ENCODE measurements at places on chromosomes 16 and 17.

GRCh38 chr16:25009822-25010221 is 5.3 kb downstream of the ARHGAP17 start:
- no peak for DNase-seq

GRCh38 chr17:7435676-7436555 is 681 bp downstream of the TMEM102 start:
- peak; percentile 32 for DNase-seq

GRCh38 chr17:42980766-42981397 is 517 bp downstream of the RUNDC1 start:
- DNase-seq, result no peak

GRCh38 chr16:86498671-86499439 is 11.5 kb upstream of the FOXF1 start:
- no peak for DNase-seq

GRCh38 chr16:15564604-15565339 is 78.2 kb downstream of the MARF1 start:
- DNase-seq, result no peak

DNA sequence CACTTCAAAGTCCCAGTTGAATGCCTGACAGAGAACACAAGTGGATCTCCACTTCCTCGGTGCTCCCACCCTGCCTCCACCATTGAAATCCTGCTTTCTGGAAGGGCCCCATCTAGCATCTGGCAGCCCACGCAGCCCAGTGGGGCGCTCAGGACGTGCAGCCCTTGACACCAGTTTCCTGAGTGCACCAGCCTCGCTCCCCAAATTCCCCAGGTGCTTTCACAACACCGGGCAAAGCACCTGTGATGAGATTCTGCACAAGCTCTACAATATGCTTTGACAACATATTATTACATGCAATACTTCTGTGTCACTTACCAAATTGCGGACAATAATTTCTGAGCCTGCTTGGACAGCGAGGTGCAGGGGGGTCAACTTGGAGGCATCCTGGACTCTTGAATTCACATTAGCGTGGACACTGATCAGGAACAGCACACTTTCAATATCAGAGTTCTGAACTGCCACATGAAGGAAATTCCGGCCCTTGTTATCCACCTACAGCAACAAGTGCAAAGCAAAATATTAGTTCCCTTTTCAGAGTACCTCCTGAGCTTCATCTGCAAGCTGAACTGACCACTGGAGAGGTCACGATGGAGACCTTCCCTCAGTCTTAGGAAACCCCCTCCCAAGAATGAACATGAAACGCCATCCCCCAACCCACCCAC is 33.9 kb downstream of the CYB5D2 start:
- no peak for DNase-seq

DNA sequence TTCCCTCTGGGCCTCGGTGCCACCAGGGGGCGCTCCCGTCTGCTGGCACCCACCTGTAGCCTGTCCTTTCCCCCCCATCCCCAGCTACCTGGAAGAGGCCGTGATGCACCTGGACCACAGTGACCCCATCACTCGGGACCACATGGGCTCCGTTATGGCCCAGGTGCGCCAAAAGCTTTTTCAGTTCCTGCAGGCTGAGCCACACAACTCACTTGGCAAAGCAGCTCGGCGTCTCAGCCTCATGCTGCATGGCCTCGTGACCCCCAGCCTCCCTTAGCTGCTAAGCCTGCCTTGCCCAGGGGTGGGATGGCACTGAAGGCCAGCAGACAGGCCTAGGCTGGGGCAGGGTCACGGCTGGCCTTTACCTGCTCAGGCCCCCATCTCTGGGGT is 818 bp upstream of the NRN1L start:
- peak; percentile 53 for DNase-seq

DNA sequence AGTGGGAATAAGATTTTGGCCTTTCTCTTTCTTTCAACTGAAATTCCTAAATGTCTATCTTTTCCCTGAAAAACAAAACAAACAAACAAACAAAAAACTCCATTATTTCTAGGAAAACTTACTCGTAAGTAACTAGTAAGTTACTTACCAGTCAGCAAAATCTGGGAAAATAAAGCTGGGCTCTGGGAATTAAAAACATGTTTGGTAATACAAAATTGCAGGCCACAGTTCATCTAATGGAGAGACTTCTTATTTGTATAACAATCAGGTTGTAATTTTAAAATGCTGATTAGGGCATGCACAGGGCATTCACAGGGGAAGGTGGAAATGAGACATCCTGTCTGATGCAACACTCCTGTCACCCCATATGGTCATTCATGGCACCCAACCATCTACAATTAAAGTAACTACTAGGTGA is 3.8 kb upstream of the WIPI1 start:
- no peak for DNase-seq

DNA sequence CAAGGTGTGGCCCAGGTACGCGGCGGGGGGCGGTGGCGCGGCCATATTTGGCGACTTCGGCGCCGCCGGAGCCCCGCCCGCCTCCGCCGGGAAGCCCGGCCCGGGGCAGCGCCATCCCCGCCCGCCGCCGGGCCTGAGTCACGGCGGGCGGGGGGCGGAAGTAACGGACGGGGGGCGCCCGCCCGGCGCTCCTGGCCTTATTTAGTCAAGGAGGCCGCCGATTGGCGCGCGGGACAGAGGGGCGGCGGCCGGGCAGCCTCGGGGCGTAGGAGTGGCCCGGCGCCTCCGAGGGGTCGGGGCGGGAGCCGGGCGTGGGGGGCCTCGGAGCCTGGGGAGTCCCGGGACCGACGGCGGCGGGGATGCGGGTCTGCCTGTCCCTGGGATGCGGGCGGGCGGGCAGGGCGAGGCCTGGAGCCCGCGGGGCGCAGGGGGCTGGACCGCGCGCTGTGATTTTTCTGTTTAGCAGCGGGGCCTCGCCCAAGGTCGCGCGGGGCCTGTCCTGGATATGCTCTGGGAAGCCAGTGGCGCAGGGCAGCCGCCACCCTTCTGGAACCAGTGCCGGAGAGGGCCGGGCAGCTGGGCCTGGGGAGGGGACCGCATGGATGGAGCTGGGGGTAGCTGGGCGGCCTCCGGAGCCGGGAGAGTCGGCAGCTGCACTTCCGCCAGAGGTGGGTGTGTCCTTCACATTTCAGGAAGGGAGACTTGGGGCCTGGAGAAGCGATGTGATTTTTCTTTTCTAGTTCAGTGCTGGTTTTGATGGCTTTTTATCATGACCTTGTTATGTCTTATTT is 2.3 kb upstream of the ACTG1 start:
- DNase-seq, result no peak

DNA sequence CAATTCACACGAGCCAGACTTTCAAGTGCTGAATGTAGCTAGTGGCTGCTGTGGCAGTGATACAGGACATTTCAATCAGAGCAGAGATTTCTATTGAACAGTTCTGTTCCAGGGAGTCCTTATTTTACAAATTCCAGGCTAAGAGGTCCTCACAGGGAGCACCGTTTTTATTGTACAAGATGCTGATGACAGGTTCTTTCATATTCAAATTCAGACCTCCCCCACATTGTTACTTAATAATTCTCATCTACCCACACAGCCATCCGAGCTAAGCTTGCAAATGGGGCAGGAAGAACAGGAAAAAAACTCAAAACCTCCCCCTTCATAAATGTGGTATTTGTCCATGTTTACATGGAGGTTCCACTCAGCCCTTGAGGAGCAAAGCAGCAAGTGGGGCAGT is 9.8 kb downstream of the GABARAPL2 start:
- no peak for DNase-seq

DNA sequence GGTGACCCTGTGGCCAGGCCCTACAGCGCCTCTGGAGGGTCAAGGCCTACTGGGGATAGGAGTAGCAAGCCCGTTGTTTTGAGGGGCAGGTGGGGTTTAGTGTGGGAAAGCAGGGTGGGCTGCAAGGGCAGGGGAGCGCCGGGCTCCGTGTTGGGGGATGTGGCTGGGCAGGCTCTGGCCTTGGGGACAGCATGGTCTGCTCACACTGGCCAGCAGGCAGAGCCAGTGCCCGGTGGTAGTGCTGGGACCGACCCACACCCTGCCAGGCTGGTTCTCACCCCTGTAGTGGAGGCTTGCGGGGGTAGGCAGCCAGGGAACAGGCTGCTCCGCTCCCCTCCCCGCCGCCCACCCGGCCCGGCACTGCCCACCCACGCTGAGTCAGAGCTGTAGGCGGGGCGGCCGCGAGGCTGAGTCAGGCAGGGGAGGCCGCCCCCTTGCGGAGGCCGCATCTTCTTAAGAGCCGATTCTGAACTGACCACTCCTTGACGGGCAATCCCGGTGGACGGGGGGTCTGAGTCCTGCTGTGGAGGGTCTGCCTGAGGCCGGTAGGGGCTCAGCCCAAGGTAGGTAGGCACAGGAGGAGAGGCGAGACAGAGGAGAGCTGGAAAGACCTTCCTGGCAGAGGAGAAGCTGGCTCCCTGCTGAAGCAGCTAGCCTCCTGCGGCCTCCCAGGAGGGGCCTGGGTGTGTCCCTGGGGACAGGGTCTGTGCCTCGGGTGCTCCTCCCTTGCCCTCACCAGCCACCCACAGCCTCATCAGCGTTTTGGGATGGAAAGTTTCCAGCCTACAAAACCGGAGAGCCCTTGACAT is 62.4 kb downstream of the BAIAP2 start:
- DNase-seq, result no peak

DNA sequence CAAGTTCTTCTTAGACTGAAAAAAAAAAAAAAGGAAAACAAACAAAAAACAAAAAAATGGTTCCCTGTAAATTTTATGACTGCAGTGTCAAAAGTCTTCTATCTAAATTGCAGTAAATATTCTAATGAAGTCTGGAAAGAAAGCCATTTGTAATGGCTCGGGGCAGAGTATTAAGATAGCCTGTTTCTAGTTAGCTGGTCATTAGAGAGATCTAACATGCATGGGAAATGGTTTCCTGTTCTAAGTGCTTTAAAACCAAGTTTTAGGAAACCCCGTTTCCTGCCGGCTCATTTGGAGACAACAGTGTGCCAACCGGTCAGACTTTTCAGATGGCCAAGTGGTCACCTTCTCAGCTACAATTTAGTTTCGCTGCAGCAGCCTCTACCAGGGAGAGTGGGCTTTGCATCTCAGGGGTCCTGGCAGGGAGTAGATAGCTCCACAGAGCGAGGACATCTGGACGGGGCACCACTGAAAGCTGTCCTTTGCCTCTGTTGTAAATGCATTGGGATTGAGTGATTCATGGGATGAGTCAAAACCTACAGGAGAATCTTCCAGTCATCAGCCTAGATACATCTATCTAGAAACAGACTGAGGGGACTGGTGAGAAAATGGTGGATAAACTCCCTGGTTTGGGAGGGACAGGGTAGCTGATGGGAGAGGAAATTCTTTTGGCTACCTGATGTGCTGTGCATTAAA is 473.2 kb upstream of the SALL1 start:
- DNase-seq, result no peak

DNA sequence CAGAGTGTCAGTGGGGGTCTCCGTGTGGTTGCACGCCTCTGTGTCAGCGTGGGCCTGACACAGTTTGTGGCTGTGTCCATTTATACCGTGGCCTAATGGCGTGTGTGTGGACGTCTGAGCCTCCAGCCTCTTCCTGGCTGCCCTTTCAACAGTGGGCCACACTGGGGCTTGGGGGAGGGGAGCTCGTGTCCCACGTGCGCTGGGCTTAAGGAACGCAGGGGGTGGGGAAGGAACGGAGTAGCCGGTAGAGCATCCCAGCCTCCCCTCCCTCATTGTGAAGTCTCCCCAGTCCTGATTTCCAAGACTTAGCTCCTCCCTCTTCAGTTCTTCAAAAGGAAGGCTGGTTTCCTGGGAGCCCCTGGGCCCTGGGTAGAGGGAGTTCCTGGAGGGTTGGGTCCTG is 9.5 kb upstream of the HES7 start:
- DNase-seq, result no peak

GRCh38 chr17:74326506-74326905 is 480 bp downstream of the KIF19 start:
- no peak for DNase-seq

DNA sequence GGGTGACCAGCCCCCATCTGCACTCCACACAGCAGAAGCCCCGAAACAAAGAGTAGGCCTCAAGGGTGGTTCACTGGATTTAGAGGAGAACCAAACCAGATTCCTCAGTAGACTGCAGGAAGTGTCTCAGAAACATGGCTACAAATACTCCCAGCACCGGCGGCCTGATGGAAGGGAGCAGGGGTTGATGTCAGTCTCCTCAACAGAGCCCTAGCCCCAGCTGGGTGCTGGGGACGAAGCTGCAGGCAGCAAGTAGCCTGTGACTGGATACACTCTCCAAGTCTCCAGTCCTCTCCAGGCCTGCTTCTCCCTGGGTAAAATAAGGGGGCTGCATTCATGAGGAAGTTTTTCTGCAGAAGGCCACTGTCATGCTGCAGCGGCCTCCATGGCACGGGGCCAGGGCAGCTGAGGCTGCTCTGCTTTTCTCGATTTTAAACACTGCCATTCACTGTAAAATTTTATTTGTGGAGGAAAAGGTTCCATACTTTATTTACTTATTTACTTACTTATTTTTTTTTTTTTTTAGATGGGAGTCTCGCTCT is 36.7 kb upstream of the SREBF1 start:
- no peak for DNase-seq

DNA sequence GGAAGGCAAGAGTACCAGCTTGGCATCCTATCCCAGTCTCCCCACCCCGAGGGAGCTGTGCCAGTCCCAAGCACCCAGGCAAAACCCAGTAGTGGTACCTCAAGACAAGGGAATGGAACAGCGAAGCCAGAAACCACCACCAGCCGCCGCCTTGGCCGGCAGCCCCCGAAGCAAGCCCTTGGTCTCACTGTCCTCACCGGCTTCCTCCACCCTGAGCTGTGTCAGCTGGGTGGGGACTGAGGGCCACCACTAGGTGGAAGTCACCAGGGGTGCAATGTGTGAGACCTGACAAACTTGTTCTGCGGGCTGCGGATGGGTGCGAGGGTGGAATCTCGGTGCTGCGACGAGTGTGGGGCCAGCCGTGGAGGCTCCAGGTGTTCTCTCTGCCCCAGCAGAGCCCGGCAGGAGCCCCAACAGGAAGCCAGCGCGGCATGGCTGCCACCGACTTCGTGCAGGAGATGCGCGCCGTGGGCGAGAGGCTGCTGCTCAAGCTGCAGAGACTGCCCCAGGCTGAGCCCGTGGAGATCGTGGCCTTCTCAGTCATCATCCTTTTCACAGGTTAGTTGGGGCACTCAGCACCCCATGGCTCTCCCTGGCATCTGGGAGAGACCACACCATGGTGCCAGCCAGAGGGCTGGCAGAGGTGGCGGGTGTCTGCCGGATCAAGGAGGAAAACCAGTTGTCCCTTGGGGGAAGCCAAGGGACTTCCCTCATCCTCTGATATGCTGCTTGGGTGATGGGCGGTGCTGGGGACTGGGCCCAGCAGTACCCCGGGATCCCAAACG is 6.7 kb downstream of the SMIM5 start:
- DNase-seq, result no peak

- DNase-seq, result no peak
These were observed 7.4 kb downstream of the FOXF1 start for GRCh38 chr16:86517652-86518258.
